Glutamatergic neuron (in vitro differentiated cells): ENCODE measurements at places on chromosomes 16 and 17.

- DNase-seq = no peak
Observed at GRCh38 chr16:1311738-1312466, 2.5 kb downstream of the UBE2I start.

- DNase-seq = no peak
Observed at GRCh38 chr17:79306424-79307318, 232.0 kb downstream of the ENGASE start.

- no peak for DNase-seq
Observed at GRCh38 chr17:29252101-29252791, 5.6 kb downstream of the CRYBA1 start.

- no peak for DNase-seq
Observed at GRCh38 chr17:32912218-32912897, 15.6 kb upstream of the TMEM98 start.

- no peak for DNase-seq
Observed at GRCh38 chr17:72244494-72244893, 123.7 kb downstream of the SOX9 start.

GRCh38 chr17:8740486-8740885, 4.2 kb downstream of the CCDC42 start:
- no peak for DNase-seq

GRCh38 chr16:78895681-78896080, 704.9 kb downstream of the MAF start:
- DNase-seq = no peak

DNA sequence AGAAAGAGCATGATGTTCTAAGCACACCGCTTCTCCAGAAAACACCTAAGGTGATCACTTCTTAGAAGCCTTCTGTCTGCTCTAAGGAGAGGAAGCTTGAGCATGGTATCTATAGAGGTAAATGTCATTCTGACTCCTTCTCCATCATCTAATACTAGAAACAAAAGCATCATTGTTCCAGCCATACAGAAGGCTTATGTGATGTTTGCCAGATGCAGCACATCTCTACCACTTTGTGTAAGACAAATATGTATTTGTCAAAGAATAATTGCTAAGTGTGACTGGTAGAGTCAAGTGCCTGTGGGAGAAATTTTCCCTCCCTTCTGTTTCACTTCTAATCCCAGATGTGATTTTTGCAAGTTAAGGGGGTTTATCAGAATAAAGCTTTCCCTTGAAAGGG, 217.1 kb downstream of the HS3ST3A1 start:
- DNase-seq = no peak

- DNase-seq = no peak
Observed at GRCh38 chr16:56689171-56689570, 6.9 kb downstream of the MT1X start.

DNA sequence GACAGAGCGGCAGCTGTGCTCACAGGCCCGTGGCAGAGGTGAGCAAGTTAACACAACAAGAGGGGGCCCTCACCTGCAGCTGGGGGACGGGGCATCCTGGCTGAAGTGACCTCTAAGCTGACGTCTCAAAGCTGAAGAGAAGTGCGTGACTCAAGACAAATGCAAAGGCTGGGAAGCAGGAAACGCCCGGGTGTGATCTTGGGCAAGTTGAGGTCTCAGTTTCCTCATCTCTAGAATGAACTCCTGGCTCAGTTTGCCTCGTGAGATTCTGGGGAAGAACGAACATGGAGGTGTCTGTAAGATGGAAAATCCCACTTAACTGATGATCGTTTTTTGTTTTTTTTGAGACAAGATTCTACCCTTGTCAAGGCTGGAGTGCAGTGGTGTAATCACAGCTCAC, 40.1 kb upstream of the C1QL1 start:
- DNase-seq = no peak
